ENCODE measurements at places on chromosomes 6 and 20.

DNA sequence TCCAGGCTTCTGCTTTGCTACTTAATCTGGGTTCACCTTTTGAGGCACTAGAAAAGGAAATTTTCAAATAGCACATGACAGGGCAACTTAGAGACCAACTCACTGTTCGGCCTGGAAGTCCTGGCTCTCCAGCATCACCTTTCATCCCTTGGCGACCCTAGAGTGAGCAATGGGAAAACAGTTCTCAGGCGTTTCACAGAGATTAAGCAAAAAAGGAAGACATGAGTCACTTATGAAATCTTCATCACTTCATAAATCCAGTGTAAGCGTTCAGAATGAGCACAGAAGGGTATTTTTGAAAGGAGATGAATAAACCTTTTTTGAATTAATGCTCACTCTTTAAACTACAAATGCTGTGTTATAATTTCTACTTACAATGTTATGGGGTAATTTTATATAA, 104.0 kb downstream of the COL12A1 start:
- no peak for DNase-seq

- DNase-seq, result no peak
These were observed 872 bp upstream of the RBM39 start for GRCh38 chr20:35742741-35743523.

DNA sequence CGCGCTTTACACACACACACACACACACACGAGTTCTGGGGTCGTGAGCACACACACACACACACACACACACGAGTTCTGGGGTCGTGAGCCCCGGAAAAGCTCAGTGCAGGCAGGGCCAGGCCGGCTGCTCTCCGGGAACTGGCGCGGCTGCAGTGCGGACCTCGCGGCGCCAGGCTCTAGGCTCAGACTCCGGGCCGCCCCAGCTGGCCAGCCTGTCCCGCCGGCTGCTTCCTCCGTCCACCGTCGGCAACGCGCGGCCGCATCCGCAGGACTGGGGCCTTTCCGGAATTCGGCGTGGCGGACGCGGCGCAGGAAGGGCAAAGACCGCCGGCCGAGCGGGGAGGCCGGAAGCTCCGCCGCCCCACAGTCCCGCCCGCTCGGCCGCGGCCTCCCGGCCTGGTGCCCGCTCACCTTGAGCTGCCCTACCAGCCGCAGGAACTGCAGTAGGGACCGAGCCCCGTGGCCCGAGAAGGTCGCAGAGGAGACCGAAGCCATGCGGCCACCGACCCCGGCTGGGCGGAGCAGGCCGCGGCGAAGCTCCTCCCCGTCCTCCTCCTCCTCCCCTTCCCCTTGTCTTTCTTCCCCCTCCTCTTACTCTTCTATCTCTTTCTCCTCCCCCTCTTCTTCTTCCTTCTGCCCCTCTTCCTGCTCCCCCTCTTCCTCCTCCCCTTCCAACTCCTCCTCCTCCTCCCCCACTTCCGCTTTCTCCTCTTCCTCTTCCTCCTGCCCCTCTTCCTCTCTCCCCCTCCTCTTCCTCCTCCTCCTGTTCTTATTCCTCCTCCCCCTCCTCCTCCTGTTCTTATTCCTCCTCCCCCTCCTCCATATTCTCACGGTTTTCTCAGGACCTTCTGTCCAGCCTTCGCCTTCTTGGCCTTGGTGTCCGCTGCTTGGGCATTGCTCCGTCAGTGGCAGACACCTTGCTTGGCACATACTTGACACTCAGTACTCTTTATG, at the start of gene HDDC2:
HDDC2 (minus strand) TSS at position 533 of the 957 bp plus-strand sequence; CDS start at position 498, 35 bp downstream.
- DNase-seq, result peak; percentile 52

DNA sequence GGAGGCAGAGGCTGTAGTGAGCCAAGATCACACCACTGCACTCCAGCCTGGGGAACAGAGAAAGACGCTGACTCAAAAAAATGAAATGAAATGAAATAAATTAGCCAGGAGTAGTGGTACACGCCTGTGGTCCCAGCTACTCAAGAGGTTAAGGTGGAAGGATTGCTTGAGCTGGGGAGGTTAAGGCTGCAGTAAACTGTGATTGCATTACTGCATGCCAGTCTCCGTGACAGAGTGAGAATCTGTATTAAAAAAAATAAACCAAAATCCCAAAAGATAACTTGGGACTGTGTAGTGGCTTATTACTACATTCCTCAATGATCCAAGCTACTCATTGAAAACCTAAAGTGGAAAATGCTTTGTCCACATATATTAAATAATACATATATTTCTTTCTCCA, 87.0 kb downstream of the SGK1 start:
- DNase-seq, result no peak

DNA sequence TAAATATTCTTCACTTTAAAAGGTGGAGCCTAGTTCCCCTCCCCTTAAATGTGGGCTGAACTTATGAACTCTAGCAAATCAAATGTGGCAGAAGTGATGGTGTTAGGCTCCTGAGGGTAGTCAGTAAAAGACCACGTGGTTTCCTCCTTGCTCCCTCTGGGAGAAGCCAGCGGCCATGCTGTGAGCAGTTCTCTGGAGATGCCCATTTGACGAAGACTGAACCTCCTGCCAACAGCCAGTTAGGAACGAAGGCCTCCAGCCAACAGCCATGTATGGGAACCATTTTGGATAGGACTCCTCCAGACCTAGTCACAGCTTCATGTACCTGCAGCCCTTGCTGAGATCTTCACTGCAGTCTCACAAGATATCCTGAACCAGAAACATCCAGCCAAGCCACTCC, 7.6 kb upstream of the MOCS1 start:
- DNase-seq, result no peak

DNA sequence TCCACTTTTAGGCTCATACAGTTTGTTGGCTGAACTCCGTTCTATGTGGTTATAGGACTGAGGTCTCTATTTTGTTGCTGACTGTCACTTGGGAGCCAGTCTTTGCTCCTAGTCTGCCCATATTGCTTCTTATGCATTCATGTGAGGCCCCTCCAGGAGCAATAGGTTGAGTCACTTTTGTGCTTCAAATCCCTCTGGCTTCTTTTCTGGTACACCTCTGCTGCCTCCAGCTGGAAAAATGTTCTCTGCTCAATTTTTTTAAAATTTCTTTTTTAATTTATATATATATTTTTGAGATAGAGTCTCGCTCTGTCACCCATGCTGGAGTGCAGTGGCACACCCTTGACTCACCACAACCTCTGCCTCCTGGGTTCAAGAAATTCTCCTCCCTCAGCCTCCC, 42.7 kb upstream of the NOX3 start:
- no peak for DNase-seq

- DNase-seq, result no peak
These were observed 36.4 kb upstream of the MC3R start for GRCh38 chr20:56212091-56212490.

GRCh38 chr6:166556863-166557322, 29.6 kb downstream of the RAMACL start:
- no peak for DNase-seq

DNA sequence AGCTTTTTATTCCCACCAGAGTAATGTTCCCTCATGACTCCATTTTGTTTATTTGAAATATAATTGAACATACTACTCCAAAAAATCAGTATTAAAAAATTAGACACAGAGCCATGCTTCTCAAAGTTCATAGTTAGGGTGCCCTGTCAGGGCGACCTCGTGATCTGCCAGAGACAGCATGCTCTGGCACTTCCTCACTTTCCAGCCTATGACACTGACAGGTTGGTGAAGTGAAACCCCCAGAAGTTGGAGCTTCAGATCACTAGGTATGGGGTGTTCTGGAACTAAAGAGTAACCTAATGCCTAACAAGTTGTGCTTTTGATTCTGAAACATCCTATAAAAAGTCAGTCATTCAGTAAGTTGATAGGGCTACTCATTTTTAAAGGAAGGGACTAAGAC, 93.0 kb downstream of the TBC1D7 start:
- DNase-seq, result no peak

DNA sequence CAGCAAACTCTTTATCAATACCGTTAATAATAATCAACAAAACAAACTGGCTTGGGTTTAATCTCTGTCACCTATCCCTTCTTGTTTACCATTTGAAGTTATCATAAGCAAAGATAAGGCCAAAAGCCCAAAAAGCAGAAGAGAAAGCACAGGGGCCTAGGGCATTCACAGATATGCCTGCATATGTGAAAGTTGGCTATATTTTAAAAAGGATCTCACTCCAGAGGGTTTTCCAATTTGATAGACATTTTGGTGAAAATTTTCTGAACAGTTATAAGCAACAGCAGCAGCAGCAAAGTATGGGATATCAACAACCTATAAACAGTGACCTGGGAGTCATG, 101.1 kb downstream of the ATXN1 start:
- no peak for DNase-seq

- no peak for DNase-seq
These were observed 156.5 kb downstream of the SH3BGRL2 start for GRCh38 chr6:79787626-79788025.

DNA sequence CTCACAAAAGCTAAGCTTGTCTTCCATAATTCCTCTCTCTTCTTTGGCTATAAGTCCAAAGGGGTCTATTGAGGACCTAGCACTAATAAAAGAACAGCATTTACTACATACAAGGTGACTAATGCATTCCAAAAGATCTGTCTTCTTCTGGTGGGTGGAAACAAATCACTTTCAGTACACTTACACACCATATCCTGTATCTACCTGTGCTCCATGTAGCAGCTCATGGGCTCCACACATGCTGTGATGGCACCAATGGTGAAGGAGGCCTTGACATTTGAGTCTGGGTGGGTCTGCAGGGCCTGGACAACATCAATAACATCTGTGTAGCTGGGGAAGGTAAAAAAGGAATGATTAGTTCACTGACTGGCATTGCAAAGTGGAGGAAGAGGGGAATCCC, 42.4 kb upstream of the SLC4A11 start:
- no peak for DNase-seq

GRCh38 chr6:107413966-107414645, 45.3 kb downstream of the PDSS2 start:
- DNase-seq, result no peak

DNA sequence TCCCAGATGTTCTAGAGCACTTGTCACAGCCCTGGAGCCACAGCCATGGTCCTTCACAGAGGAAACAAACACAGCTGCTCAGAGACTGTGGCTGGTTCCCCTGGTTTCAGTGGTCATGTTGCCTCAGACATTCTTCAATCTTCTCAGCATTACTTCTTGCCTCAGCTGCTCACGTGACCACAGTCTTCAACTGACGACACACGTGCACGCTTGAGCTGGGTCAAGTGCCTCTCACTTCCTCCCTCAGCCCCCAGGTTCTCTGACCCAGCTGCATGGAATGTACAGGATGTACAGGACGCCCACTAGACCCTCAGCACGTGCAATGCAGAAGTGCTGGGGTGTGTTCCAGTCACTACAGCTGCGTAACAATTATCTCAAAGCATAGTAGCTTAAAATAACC, 159.8 kb upstream of the GGTLC1 start:
- DNase-seq, result peak; percentile 9

DNA sequence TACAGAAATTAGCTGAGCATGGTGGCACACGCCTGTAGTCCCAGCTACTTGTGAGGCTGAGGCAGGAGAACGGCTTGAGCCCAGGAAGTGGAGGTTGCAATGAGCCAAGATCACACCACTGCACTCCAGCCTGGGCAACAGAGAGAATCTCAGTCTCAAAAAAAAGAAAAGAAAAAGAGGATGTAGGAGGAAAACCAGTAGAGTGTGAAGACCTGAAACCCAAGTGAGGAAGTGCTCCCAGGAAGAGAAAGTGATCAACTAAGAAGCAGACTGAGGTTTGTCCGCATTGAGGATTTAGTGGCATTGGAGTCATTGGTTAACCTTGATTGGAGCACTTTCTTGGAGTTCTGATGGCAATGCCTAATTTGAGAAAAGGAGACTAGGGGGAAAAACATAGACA, 20.6 kb upstream of the TASP1 start:
- no peak for DNase-seq

DNA sequence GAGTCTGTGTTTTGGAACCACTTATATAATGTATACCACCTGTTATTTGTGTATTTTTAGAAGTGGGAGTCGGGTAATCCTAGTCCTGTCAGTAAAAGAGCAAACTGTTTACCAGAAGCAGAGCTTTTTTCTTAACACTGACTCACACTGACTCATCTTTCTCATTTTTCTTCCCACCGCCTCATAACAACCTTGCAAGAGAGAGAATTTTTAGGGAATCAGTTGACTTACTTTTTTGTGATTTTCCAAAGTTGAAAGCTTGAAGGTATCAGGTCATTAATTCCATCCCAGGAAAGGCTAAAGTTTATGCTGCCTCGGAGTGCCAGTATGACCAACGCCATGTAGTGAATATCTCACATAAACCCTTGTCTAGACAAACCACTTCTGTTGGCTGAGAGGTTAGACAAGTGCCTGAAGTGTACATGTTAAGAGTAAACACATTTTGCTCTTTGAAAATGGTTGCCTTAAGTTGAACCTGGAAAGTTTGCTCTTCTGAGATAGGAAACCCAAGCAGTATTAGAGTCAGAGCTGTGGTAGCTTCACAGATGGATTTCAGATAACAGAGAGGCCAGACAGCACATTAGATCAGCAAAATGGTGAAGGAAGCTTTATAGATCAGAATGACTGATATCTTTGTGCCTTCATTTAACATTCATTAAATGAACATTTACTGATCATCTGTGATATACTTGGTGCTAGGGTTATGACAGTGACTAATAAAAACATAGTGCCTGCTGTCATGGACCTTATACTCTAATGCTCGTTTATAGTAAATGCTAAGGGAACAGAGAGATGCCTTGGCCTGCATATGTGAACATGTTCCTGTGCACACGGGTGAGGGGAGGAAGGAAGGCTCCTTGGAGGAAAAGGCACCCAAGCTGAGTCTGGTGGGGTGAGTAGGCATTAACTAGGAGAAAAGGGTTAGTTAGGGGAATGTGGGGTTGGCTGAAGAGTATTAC, 29.1 kb upstream of the PKIG start:
- no peak for DNase-seq

DNA sequence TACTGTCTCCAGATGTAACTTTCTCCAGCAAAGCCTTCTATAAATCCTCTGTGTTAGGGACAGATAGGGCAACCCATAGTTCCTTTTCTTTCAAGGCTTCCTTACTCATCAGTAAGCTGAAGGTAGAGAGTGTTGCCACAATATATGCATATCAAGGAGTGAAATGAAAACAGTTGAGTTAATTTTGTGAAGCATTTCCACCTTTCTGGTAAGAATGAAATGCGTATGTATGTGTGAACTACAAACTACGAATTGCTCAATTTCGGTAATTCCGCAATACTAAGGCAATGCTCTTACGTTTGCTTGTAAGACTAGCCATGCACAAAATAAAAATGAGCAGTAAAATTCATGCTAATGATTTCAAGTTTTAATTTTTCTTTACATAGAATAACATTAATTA, 61.2 kb upstream of the HBS1L start:
- no peak for DNase-seq

- no peak for DNase-seq
These were observed 242.1 kb downstream of the HACE1 start for GRCh38 chr6:104617591-104617990.
